ENCODE measurements at places on chromosomes 16 and 17.

DNA sequence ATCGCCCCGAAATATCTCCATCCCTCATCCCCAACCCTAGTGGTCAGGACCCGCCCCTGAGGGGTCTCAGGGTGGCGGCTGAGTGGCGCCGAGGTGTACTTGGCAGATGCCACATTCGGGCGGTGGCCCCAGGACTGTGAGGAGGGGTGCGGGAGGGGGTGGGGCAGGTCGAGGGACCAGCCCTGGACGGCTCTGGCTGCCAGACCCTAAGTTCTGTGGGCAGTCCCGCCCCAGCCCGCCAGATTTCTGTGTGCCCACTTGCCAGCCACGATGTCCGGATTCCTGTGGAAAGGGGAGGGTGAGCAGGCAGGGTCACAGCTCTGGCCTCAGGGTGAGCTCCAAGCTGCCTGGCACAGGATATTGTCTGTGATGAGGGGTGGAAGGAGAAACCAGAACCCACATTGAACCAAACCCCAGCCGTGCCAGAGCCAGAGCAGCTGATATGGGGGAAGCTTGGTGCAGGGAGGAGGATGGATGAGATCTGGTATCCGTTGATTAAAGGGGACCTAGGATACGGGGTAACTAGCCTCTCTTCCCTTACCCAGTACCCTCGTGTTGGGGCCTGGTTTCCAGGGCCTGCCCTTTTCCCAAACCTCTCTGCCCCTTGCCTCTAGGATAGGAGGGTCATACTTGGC, 1.1 kb upstream of the CHAD start:
- DNase-seq, result no peak

DNA sequence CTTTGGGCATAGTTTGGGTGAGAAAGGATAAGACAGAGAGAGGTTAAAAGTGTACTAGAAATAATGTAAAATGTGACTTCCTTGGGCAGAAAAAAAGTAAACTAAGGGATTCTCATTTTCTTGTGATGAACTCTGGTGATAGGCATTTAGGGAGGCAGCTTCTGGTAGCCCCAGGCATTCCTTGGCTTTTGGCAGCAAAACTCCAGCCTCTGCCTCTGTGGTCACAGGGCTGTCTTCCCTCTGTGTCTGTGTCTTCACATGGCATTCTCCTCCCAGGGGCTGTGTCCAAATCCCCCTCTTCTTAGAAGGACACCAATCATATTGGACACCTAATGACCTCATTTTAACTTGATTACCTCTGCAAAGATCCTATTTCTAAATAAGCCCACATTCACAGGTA, 54.7 kb downstream of the HS3ST3B1 start:
- DNase-seq, result no peak

GRCh38 chr16:15572329-15573001, 70.5 kb downstream of the MARF1 start:
- DNase-seq, result no peak

- no peak for DNase-seq
Measured at GRCh38 chr17:32523017-32523680, 36.4 kb downstream of the CDK5R1 start.

DNA sequence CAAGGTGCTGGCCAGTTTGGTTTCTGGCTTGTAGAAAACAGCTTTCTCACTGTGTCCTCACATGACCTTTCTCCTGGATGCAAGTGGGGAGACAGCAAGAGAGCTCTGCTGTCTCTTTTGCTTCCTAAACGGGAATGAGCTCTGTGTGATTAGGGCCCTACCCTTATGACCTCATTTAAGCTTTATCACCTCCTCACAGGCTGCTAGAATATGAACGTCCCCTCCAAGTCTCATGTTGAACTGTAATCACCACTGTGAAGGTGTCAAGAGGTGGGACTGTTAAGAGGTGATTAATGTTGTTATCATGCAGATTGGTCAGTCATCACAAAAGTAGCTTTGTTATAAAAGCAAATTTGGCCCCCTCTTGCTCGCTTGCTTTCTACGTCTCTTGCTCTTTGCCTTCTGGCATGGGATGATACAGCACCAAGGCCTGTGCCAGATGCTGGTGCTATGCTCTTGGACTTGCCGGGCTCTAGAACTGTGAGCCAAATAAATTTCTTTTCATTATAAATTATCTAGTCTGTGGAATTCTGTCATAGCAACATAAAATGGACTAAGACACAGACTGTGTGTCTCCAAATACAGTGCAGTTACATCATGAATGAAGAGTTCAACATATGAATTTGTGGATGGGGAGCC, 14.8 kb upstream of the POLR3E start:
- DNase-seq, result no peak

DNA sequence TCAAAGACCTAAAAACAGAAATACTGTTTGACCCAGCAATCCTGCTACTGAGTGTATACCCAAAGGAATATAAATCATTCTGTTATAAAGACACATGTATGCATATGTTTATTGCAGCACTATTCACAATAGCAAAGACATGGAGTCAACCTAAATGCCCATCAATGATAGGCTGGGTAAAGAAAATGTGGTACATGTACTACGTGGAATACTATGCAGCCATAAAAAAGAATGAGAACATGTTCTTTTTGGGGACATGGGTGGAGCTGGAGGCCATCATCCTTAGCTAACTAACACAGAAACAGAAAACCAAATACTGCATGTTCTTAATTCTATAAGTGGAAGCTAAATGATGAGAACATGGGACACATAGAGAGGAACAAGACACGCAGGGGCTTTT, 155.2 kb upstream of the KCNJ16 start:
- DNase-seq, result no peak

GRCh38 chr16:20515688-20516090, 60.5 kb downstream of the ACSM2B start:
- DNase-seq, result no peak

GRCh38 chr17:19004421-19005136, at the start of gene FAM83G:
FAM83G (minus strand) TSS chr17:19004764; CDS start chr17:19004041, 723 bp downstream.
- DNase-seq, result peak; percentile 37

DNA sequence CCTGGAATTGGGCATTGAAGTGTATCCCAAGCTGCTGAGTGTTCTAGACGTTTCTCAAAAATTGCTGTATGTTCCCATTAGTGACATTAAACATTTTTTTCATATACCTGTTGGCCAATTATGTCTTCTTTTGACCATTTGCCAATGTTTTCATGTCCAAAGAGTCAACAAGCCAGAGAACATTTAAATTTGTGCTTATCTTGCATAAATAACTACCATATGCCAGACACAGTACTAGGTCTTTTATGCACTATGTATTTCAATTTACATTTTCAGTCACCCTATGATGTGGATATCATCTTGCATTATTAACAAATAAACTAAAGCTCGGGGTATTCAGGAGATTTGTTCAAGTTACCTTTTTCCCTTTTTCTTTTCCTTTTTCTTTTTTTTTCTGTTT, 632.9 kb upstream of the C16orf82 start:
- no peak for DNase-seq

DNA sequence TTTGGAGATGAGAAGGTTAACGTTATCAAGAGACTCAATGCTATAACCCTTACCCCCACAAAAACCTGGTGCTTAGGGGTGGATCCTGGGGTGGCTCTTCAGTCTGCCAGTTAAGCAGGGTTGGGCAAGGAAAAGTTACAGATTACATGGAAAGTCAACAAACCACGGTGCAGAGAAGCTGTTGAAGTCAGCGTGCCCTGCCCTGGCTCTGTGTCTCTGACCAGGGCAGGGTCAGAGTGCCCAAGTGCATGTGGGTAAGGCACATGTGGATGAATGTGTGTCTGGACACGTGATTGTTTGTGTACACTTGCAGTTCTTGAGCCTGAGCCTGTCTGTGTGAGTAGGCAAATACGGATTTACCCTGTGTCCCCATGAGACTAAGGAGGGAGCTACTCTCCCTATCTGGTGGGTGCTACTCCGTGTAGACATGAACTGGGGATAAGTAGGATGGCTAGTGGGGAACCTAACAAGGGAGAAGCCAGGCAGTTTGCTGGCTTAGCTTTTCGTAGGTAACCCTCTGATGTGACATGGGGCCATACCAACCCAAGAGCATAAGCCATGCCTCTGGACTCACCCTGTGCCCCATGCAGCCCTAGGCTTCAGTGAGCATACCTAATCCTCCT, 5.5 kb downstream of the IGFBP4 start:
- DNase-seq, result no peak

GRCh38 chr16:24917236-24917635, 71.5 kb downstream of the SLC5A11 start:
- no peak for DNase-seq

DNA sequence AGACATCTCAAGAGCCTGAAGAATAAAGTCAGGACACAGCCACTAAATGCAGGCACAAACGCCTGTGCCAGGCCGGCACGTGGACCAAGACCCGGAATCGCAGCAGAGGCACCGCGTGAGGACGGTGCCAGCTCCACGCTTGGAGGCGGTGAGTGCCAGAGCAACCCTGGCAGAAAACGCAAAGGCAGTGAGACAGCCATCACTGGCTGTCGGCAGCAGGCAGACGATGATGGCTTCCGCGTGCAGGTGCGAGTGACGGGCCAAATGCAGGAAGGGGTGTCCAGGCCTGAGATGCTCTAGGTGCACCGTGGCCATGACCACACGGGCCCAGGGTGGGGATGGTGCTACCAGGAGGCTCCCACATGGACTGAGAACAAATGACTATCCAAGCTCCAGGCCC, 78.8 kb downstream of the LMF1 start:
- no peak for DNase-seq
